ENCODE measurements at places on chromosomes 7 and 10.

DNA sequence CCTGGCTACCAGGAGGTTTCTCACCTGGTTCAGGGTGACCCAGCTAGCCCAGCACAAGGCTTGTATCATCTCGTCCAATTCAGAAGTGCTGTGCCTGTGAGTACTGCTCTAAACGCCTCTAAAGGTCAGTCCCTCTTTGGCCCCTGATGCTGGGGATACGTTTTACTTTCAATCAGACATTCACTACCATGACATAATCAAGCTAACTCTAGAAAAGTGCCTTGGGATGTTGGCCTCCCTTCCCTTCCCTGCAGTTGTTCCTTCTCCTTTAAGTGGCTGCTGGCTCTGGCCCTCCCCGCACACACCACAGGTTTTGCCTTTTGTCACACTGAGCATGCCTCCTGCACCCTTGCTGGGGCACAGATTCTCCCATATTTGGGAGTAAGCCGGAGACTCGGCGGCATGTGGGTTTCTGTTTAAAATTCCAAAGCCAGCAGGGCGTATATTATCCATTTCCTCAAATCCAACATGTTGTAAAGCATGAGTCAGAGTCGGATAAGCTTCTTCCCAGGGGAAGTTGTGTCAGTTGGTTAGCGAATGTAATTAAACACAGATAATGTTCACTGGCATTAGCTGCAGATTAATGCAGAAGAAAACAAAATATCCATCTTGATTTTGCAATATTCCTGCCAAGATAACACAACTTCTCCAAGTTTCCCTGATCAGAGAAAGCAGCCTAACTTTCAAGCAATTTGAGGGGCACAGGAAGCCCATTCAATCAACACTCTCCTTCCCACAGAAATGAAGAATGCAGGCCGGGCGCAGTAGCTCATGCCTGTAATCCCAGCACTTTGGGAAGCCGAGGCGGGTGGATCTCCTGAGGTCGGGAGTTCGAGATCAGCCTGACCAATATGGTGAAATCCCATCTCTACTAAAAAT lies 31.8 kb upstream of the VCL start:
- DNase-seq = peak; percentile 89

DNA sequence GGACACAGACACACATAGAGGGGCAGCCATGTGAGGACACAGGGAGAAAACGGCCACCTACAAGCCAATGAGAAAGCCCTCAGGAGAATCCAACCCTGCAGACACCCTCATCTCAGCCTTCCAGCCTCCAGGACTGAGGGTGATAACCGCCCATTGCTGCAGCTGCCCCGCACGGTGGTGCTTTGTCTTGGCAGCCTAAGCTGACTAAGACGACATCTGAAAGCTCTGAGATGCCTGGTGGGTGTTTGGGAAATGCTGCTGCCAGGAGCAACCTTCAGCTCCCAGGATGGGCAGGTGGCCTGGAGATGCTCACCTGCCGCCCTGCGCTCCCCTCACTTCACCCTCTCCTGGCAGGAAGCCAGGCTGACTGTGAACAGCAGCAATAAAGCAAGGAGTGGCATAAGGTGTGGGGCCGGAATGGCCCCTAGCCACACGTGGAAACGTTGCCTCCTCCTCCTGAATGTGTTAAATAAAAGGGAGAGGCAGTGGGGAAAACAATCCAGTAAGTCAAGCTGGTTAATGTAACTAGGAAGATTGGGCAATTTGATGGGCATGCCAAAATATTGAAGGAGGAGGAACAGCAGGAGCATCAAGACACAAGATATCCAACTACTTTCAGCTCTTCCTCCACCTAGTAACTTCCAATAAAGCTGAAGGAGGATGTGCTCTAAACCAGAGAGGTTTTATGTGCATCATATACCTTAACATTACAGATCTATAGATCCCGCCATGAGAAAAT lies 121.5 kb downstream of the TNS3 start:
- no peak for DNase-seq

GRCh38 chr10:60428387-60428737 lies 38.7 kb upstream of the ANK3 start:
- no peak for DNase-seq

- DNase-seq = no peak
Measured at GRCh38 chr7:39349452-39350123, 216.6 kb upstream of the YAE1 start.
